ENCODE measurements at places on chromosomes 13 and 19. TPM values are rescaled to one million over a fixed set of nuclear protein-coding genes. Genes with fewer than 3 reads are reported as not detected.

- H3K4me3 ChIP-seq: no peak overlapping the region
- no peaks in the 10 kb centered on the region for H3K27me3 ChIP-seq
- H3K4me1 ChIP-seq: peaks cover 39% of the 10 kb centered on the region
- peaks cover 2% of the 10 kb centered on the region for H3K36me3 ChIP-seq
- no peak for DNase-seq
- H3K27ac ChIP-seq: no peak overlapping the region
These were observed 8.4 kb downstream of the REXO1 start for GRCh38 chr19:1839658-1840540.

ZNF221 gene
- 0.73 TPM for total RNA-seq

- H3K36me3 ChIP-seq: peaks cover 2% of the 10 kb centered on the region
- H3K4me3 ChIP-seq: peak overlapping the region; percentile 71
- no peaks in the 10 kb centered on the region for H3K27me3 ChIP-seq
- H3K27ac ChIP-seq: peak overlapping the region; percentile 50
These were observed 722 bp downstream of the PKN1 start for GRCh38 chr19:14433554-14434501.

GRCh38 chr13:60754211-60755090, 357.4 kb downstream of the TDRD3 start:
- DNase-seq: no peak
- no peaks in the 10 kb centered on the region for H3K27me3 ChIP-seq
- no peaks in the 10 kb centered on the region for H3K4me1 ChIP-seq

- peaks cover 53% of the 10 kb centered on the region for H3K4me1 ChIP-seq
- H3K27ac ChIP-seq: no peak overlapping the region
- no peaks in the 10 kb centered on the region for H3K27me3 ChIP-seq
- DNase-seq: no peak
These were observed 78.7 kb downstream of the GNG7 start for GRCh38 chr19:2623798-2624197.

- peak within 1 kb of the TSS; percentile 88 for H3K4me3 ChIP-seq
- peak within 1 kb of the TSS; percentile 91 for H3K27ac ChIP-seq
- H3K4me1 ChIP-seq: peaks cover 19% of the 10 kb centered on the region
These were observed at the start of gene ZNF628 for GRCh38 chr19:55476100-55476775. Gene ZNF628 (plus strand): TSS chr19:55476617. CDS start chr19:55479911, 3,294 bp downstream.

LHB gene
- total RNA-seq: 0.48 TPM

NBEA gene
- total RNA-seq: 0.29 TPM

GRCh38 chr13:60397704-60398378, 821 bp downstream of the TDRD3 start:
- H3K4me1 ChIP-seq: peaks cover 32% of the 10 kb centered on the region
- peak overlapping the region; percentile 87 for H3K4me3 ChIP-seq
- peaks cover 3% of the 10 kb centered on the region for H3K36me3 ChIP-seq
- DNase-seq: peak; percentile 60

- peaks cover 4% of the 10 kb centered on the region for H3K4me1 ChIP-seq
- no peaks in the 10 kb centered on the region for H3K36me3 ChIP-seq
- peak within 1 kb of the TSS; percentile 36 for H3K4me3 ChIP-seq
- no peak within 1 kb of the TSS for H3K27ac ChIP-seq
- peak; percentile 55 for DNase-seq
These were observed at the start of gene KLC3 for GRCh38 chr19:45340232-45340898. Gene KLC3 (plus strand): TSS chr19:45340750. CDS start chr19:45345542, 4,792 bp downstream.

DNA sequence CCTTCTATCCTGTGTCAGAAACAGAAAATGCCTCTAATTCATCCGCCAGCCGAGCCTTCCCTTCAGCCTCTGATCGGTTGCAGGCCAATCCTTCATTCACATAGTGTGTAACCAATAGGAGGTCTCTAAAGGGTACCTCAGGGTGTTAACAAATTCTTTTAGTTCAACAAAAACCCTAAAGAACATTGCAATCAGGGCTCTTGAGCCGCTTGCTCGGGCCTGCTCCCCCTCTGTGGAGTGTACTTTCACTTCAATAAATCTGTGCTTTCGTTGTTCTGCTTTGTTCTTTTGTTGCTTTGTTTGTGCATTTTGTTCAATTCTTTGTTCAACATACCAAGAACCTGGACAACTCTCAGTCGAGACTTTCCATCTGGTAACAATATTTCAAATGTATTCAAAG, 366.5 kb downstream of the KCTD12 start:
- no peak overlapping the region for H3K4me3 ChIP-seq
- H3K27ac ChIP-seq: no peak overlapping the region
- H3K27me3 ChIP-seq: peaks cover 4% of the 10 kb centered on the region
- H3K36me3 ChIP-seq: no peaks in the 10 kb centered on the region
- no peak for DNase-seq

DNA sequence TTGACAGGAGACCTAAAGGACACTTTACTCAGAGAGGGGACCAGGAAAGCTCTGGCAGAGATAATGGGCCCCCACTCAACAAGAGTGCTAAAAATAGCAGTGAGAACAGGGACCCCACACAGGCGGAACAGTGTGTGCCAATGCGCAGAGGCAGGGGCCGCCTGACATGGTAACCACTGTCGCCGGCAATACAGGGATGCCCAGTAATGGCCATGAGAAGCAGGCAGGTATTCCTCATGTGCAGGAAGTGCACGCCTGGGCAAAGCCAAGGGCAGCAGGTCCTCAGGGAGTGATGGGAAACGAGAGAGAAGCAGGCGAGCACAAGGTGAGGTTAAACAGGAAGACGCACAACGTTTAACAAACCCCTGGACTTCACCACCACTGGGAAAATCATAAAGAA, 757.1 kb downstream of the LIG4 start:
- DNase-seq: no peak
- H3K36me3 ChIP-seq: no peaks in the 10 kb centered on the region
- no peak overlapping the region for H3K4me3 ChIP-seq
- H3K4me1 ChIP-seq: no peaks in the 10 kb centered on the region
- H3K27ac ChIP-seq: no peak overlapping the region

SWSAP1 gene
- 1.7 TPM for total RNA-seq

GRCh38 chr13:95035311-95036109, 265.7 kb downstream of the ABCC4 start:
- no peak overlapping the region for H3K4me3 ChIP-seq
- peaks cover 6% of the 10 kb centered on the region for H3K4me1 ChIP-seq
- no peak overlapping the region for H3K27ac ChIP-seq
- no peak for DNase-seq

TEX101 gene
- not detected for total RNA-seq

GRCh38 chr19:10502524-10503001, 593 bp downstream of the KEAP1 start:
- peaks cover 21% of the 10 kb centered on the region for H3K36me3 ChIP-seq
- H3K27ac ChIP-seq: peak overlapping the region; percentile 84
- DNase-seq: peak; percentile 94
- no peaks in the 10 kb centered on the region for H3K27me3 ChIP-seq
- H3K4me1 ChIP-seq: peaks cover 35% of the 10 kb centered on the region

GRCh38 chr13:41137951-41138350, 5.3 kb upstream of the KBTBD6 start:
- H3K4me1 ChIP-seq: peaks cover 16% of the 10 kb centered on the region
- H3K4me3 ChIP-seq: no peak overlapping the region
- no peaks in the 10 kb centered on the region for H3K36me3 ChIP-seq
- H3K27ac ChIP-seq: no peak overlapping the region
- no peak for DNase-seq

FXYD3 gene
- not detected for total RNA-seq

- H3K4me3 ChIP-seq: no peak overlapping the region
- H3K27me3 ChIP-seq: no peaks in the 10 kb centered on the region
- peaks cover 2% of the 10 kb centered on the region for H3K36me3 ChIP-seq
- peaks cover 20% of the 10 kb centered on the region for H3K4me1 ChIP-seq
- no peak for DNase-seq
These were observed 69.1 kb downstream of the CAB39L start for GRCh38 chr13:49374585-49375290.

DNA sequence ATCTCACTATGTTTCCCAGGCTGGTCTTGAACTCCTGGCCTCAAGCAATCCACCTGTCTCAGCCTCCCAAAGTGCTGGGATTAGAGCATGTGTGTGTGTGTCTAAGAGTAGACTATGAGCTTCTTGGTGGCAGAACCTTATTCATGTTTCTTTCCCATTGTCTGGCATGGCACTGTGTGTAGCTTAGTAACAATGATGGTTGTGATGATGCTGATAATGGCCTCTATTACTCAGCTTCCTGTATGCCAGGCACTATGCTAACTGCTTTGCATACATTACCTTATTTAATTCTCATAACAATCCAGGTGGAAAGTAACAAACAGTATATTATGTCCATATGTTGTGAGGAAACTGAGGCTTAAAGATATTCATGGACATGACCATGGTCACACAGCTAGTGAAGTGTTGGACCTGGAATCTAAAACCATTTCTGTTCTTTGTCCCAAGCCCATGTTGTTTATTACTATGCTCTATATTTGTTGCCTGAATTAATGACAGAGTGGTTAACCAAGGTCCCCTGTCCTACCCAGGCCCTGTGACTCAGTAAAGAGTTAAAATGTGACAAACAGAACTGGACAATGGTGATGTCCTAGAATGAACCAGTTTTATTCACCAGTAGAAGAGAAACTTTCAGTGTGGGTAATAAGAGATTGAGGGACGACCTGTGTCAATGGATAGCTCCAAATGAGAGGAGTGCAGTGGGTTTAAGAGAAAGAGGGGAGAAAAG, 109.6 kb downstream of the KLF5 start:
- no peak overlapping the region for H3K4me3 ChIP-seq
- no peak for DNase-seq
- no peaks in the 10 kb centered on the region for H3K36me3 ChIP-seq
- H3K27me3 ChIP-seq: no peaks in the 10 kb centered on the region

KISS1R gene
- 10.6 TPM for total RNA-seq

DNA sequence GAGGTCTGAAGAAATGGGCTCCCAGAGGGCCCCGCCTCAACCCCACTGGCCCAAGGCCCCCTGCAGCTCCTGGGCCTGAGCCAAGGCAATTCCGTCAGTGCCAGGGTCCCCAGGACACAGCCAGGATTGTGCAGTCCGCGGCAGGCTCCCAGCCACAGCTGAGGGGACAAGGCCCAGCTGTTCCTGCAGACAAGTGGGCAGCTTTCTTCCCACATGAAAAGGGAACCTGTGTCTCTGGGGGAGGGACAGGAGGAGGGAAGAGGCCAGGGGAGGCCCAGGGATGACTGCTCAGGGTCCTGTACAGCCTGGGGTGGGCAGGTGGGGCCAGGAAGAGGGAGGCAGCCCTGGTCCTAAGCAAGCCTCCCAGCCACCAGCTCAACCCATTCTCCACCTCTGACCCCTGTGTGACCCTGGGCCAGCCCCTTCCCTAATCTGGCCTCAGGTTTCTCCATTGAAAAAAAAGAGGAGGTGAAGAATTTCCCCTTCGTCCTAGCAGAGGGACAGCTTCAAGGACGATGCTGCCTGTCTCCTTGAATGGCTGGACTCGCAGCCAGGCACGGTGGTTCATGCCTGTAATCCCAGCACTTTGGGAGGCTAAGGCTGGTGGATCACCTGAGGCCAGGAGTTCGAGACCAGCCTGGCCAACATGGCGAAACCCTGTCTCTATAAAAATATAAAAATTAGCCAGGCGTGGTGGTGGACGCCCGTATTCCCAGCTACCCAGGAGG, 20.5 kb upstream of the VSTM2B start:
- no peaks in the 10 kb centered on the region for H3K36me3 ChIP-seq
- H3K4me1 ChIP-seq: no peaks in the 10 kb centered on the region
- no peak for DNase-seq
- H3K27me3 ChIP-seq: peaks cover 19% of the 10 kb centered on the region
- no peak overlapping the region for H3K27ac ChIP-seq

GRCh38 chr19:32287811-32288227, 57.6 kb upstream of the ZNF507 start:
- DNase-seq: peak; percentile 44
- H3K4me1 ChIP-seq: no peaks in the 10 kb centered on the region
- H3K4me3 ChIP-seq: no peak overlapping the region
- H3K36me3 ChIP-seq: no peaks in the 10 kb centered on the region

Data from activated CD4-positive, alpha-beta memory T cell treated with anti-CD3 and anti-CD28 coated beads for 36 hours (primary cell).